Epithelial cell of umbilical artery (primary cell): ENCODE measurements at places on chromosomes 4 and X. TPM values are rescaled to one million over a fixed set of nuclear protein-coding genes. Genes with fewer than 3 reads are reported as not detected.

Gene GPR50
- not detected in 2 replicates for total RNA-seq

Gene MTTP
- total RNA-seq = 0.65 TPM in 1 of 2 replicates, not detected in the other

Gene RNF212
- 0.32 and 0.91 TPM in 2 replicates for total RNA-seq

Gene SPINK2
- not detected in 2 replicates for total RNA-seq

Gene DCAF12L2
- 0.30 and 0.32 TPM in 2 replicates for total RNA-seq

Gene CCNA2
- 82.2 and 82.8 TPM in 2 replicates for total RNA-seq

Gene SLC6A14
- not detected in 2 replicates for total RNA-seq

Gene SPANXN4
- total RNA-seq = not detected in 2 replicates

Gene AMBN
- not detected in 2 replicates for total RNA-seq

Gene SLC9B2
- total RNA-seq = 19.8 and 20.1 TPM in 2 replicates

Gene AKAP14
- total RNA-seq = not detected in 2 replicates

Gene MAPK10
- under 0.01 TPM in 1 of 2 replicates, not detected in the other for total RNA-seq

Gene GK2
- not detected in 2 replicates for total RNA-seq
